ENCODE measurements at places on chromosomes 2 and 18.
A peak's percentile ranks its signal among the peaks of the same experiment; 100 is the strongest.

GRCh38 chr2:196925051-196925767 is 1.3 kb downstream of the PGAP1 start:
- DNase-seq, result no peak

GRCh38 chr18:54261894-54262293 is 7.4 kb upstream of the POLI start:
- DNase-seq, result no peak

- no peak for DNase-seq
Observed at GRCh38 chr2:7825591-7826312, 856.1 kb upstream of the ID2 start.

DNA sequence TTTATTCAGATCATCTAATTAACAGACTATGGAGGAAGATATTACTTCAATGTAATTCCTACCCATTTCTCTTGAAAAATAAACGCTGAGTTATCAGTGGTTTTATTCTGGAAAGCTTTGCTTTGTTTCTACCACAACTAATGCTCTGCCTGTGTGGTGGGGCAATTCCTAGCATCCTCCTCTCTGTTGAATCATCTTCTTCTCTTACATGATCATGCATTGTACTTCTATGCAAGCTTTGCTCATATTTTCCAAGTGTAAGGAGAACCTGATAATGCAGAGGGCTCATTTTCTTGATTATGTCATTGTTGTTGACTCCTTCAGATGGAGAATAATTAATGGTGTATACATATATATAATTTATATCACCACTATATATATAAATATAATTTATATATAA is 46.7 kb downstream of the CCDC195 start:
- no peak for DNase-seq

DNA sequence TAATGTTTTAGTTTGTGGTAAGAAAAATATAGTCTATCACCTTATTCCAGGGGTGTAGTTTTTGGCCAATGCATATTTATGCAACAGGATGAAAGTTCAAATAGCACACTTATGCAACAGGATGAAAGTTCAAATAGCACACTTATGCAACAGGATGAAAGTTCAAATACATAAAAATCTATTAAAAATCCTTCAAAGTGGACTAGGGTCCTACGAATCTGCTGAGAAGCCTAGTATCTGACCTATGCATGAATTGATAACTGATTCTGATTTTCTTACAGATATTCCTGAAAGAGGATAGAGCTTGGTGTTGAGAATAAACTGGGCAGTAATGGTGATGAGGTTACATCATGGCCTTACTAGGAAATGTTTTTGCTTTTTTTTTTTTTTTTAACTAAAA is 2.8 kb downstream of the PECR start:
- DNase-seq, result no peak

DNA sequence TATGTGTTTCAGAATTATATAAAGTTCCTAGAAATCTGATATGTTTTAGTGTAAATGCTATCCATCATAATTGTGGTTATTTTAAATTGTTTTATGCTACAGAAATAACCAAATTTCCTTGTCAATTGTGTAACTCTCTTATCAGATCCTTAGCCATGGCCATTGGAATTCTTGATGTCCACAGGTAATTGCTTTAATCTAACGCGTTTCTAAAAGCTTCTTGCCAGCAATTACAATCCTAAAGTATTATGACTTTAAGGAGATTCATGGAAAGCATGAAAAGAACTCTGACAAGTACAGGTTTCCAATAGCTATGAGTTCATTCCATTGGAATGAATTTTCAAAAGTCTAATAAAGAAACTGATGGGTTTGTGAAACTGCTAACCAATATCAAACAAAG is 472.1 kb downstream of the ERBB4 start:
- no peak for DNase-seq

DNA sequence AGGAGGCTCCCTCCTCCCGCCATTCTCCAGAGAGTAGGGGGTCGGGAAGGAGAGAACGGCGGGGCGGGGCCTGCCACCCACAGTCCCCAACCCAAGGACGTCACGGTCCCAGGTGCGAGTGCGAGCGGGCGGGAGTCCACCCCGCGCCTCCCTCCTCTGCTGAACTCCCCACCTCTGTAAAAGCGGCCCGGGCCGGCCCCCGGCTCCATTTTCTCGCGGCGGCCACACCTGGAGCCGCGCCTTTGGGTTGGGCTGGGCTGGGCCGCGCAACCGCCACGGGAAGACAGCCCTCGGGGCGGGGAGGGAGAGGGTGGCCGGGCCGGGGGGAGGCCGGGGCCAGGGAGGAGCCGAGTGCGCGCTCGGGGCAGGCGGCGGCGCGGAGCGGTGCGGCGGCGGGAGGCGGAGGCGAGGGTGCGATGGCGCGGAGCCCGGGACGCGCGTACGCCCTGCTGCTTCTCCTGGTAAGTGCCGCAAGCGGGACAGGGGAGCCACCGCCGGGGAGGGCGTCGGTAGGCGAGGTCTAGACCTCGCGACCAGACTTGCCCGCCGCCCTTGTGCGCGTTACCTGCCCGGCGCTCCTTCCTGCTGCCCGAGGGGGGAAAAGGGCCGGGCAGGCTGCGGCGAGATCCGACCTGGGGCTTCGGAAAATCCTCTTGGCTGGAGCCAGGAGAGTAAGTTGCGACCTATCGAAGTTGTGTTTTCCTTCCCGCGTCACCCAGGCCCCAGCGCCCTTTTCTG is at the start of gene DSG2:
Gene DSG2 (plus strand): TSS at position 342 of the 738 bp plus-strand sequence. CDS start 75 bp downstream, at position 417.
- no peak for DNase-seq

- no peak for DNase-seq
Observed at GRCh38 chr18:51049137-51049536, 19.1 kb downstream of the SMAD4 start.

DNA sequence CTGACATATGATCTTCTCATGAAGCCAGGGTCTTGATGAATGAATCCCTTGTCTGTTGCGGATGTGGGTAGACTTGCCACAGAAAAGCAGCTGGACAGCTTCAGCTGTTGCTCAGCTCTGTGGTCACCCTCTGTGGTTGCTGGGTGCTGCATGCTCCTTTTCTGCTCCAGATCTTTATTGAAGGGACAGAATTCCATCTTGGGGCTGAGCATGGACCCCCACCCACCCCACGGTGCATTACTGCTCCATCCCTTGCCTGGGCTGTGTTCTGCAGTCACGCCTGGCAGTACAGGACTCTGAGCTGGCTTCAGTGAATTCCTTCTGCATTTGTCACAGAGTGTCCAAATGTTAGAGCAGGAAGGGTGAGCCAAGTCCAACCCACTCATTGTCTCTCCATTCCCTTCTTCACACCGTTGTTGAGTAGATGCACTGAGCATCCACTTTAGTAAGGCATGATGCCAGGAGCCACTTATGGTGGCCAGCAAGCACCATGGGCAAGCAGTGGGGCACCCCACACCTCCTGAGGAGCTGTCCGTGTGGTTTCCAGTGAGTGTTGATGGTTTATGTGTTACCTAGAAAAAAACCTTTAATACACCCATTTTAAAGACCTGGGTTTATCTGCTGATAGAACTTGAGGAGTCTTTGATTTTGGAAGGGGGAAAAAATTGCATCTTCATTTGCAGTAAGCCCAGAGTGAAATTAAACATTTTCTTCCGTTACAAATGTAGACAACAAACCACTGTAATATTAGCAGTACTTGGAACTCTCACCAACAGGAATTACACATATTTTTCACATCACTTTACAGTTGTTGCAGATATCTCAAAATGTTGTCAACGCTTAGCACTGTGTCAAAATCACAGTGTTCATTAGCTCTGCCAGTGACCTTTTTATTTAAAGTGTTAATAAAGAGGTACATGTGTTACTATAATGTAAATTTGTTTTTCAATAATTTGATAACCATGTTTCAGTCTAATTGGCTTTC is 14.7 kb upstream of the ITGB6 start:
- DNase-seq, result peak; percentile 50

DNA sequence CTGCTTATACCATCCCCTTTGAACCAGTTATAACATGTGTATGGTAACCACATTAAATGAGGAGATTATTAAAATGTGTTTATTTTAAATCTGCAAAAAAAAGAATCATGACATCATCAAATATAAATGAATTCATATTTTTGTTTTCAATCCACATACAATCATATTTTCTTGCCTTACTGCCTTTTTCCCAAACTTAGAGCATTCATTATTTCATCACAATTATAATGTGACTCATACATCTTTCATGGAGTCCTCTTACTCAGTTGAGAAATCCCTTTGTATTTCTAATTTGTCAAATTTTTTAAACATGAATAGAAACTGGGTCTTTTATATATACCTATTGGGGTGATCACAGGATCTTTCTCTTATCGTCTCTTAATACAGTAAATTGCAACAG is 909.6 kb downstream of the DSC3 start:
- no peak for DNase-seq

- no peak for DNase-seq
Observed at GRCh38 chr2:42916324-42916723, 123.9 kb upstream of the HAAO start.

DNA sequence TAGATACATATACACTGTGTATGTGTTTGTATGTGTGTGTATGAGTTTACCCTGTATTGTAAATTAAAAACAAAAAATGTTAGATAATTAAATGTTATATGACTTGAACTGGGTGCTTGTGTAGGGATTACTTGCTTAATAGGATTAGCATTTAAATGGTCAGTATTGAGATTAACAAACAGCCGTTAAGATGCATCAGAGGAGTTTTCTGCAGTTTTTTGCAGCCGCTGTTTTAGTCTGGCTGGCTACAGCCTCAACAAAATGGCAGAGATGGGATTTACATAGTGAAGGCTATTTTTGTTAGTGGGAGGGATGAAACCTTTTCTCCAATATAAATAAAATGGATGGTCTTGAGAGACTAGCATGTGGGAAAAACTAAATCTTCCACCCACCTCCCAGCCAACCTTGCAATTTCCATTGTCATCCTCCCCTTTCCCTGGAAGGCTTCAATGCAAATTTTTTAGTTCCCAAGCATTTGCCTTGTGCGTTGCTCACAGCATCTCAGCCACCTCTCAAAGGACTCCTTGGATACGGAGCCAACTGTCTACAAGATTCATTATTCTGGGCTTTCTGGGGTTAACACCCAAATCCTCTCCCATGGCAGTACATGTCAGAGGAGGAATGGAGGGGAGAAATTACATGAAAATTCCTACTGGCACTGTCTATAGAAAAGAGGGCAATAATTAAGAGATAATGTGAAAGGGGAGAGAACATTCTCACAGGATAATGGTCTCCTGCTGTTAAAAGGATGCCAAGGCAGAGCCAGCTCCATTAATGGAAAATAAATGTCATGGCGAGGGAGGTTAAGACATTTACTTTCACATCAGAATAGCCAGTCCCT is 351.9 kb downstream of the CDH2 start:
- DNase-seq, result no peak

- no peak for DNase-seq
Observed at GRCh38 chr2:49044350-49045079, 109.8 kb downstream of the FSHR start.

GRCh38 chr2:73063909-73064875 is 7.3 kb downstream of the SFXN5 start:
- peak; percentile 67 for DNase-seq

DNA sequence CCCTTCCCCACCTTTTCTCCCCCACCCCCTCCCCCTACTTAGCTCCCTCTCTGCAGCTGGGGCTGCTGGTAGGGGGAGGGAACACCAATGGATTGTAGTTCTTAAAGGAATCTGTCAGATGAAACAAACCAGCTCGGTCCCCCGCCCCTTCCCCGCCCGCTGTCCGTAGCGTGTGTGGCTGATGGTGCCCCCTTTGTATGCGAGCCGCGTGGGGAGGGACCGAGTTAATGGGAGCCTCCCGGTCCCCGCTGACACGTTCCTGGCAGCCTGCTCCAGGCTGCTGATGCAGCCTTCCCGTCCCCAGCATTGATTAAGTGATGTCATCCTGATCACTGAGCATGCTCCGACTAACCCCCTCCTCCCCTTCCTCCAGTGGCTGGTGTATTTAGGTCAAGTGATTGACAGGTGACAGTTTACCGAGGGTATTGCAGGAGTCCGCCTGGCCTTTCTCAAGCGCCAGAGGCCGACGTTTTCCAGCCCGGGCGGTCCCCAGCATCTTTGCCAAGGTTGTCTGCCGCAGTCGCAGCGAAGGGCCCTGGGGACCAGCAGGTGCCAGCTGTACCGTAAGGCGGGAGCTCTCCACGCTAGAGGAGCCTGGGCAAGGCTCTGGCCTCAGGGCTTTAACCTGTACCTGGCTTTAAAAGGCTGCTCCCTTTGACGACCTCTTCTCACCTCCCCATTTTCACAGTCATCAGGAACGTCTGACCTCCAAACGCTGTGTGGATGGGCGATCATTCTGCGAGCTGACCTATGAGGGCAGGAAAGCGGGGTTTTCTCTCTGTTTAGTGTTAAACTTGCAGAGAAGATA is 1.8 kb downstream of the KIF5C start:
- no peak for DNase-seq

- peak; percentile 9 for DNase-seq
Observed at GRCh38 chr2:135916207-135916606, 40.0 kb upstream of the MCM6 start.

GRCh38 chr2:47339745-47340541 is 63.0 kb upstream of the MSH2 start:
- no peak for DNase-seq

GRCh38 chr2:234964631-234965461 is 13.0 kb downstream of the SH3BP4 start:
- no peak for DNase-seq

All from SW 1271 (cell line).